ENCODE measurements at places on chromosomes 7 and 10. TPM values are rescaled to one million over a fixed set of nuclear protein-coding genes. Genes with fewer than 3 reads are reported as not detected.

Gene NEUROD6
- not detected for total RNA-seq

Gene DPP6
- not detected for total RNA-seq

Gene ATOH7
- 0.48 TPM for total RNA-seq

Gene UNC5B
- total RNA-seq, result 35.6 TPM

Gene CACNA2D1
- 14.6 TPM for total RNA-seq

Gene ACSM6
- total RNA-seq, result not detected

Gene DENND2A
- 12.4 TPM for total RNA-seq

Gene SEMA3C
- 102 TPM for total RNA-seq

Gene SOSTDC1
- total RNA-seq, result 1.1 TPM

Gene LRIT1
- not detected for total RNA-seq

Gene GTF2IRD1
- 16.5 TPM for total RNA-seq

Gene UNCX
- not detected for total RNA-seq

Gene CPA2
- total RNA-seq, result not detected

Measured in epithelial cell of alveolus of lung (primary cell).